CD4-positive, alpha-beta T cell (primary cell): ENCODE measurements at places on chromosomes 4 and X. TPM values are rescaled to one million over a fixed set of nuclear protein-coding genes. Genes with fewer than 3 reads are reported as not detected.

DNA sequence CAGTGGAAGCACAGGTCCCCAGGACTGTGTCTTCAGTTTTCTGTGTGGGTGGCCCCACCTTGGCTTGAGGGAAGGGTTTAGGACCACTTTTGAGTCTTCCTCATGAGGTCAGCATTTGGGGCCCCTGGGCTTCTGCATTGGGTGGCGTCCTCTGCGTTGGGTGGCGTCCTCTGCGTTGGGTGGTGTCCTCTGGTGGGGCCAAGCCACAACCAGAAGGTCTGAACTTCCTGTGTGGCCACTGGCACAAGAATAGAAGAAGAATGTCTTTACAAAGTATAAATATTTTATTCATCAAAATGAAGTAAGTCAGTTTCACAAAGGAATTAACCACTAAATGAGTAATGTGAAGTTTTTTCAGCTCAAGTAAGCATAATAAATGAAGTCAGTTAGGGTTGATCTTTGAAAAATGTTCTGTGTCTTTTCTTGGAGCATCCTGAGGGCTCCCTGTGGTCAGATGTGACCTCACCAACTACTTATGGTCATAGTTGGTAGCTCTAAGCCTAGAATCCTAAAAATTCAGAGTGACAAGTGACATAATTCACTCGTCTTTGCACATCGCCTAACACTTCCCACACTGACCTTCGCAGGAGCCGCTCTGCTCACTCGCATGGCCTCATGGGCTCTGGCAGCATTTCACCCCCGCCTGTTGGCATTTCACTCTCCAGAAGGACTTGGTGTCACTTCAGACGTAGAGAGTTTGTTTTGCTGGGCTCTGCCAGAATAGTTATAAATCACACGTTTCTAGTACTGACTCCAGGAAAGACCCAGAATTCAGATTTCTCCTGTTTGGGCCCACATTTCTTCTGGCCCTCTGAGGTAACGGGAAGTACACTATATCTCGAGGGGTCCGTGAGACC is 39.0 kb upstream of the HGFAC start:
- DNase-seq, result no peak

- no peak for DNase-seq
Observed at GRCh38 chr4:32180086-32180485, 1459.9 kb downstream of the PCDH7 start.

- DNase-seq, result no peak
Observed at GRCh38 chr4:106898621-106899230, 137.4 kb downstream of the DKK2 start.

DNA sequence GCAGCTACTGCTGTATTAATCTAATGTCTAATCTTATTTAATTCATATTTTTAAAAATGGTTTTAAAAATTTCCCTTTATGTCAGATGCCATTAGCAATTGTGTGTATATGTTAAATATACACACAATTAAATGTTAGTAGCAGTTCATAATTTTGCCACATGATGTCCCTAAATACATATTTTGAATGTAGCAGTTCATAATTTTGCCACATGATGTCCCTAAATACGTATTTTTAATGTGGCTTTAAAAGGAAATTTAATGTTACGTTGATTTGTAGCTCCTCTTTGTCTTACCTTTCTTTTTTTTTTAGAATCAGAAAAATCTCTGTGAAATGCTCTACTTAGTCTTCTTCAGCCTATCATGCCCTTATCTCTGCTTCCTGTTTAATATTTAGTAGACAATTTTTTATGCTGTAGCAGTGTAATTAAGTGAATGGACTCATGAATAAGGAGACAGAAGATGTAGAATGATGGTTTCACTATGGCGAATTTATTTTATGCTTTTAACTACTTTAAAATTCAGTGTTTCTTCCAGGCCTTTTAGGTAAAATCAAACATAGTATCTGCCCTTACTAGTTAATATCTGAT is 26.1 kb downstream of the RBM46 start:
- DNase-seq, result no peak

- DNase-seq, result no peak
Observed at GRCh38 chr4:122107680-122108079, 44.5 kb upstream of the BLTP1 start.

GRCh38 chrX:118574666-118575065 is 79.1 kb downstream of the DOCK11 start:
- DNase-seq, result no peak

DNA sequence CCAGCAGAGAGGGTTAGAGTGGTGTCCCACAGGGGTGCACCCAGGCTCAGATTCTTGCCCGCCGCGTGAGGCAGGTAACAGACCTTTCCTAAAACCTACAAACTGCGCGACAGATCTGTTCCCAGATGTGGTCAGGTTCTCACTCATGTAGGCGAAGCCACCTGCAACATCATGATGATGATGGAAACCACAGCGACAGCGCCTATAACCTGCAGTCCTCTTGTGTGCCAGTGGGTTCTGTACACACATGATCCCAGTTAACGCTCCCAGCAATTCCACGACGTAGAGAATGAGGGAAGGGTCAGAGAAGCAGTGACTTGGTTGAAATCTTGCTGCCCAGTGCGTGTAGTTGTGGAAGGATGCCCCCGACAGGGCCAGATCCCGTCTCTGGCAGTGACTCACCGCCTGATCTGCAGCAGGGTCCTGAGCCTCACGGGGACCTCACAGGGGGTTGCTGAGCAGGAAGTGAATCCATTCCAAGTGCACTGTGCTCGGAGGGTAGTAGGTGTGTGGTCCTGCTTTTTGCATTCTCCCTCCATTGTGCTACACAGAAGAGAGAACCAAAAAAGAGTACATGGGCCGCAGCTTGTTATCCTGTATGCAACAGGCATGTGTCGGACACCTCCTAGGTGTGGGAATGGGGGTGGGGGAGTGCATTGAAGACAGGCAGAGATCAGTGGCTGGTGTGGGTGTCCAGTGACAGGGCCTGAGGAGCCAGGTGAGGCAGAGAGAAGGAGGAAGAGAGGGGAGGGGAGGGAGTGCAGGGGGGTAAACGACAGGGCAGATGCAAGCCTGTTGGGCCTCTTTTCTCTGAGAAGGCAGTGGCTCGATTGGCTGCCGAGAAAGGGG is 66.6 kb downstream of the MTMR1 start:
- DNase-seq, result no peak

DNA sequence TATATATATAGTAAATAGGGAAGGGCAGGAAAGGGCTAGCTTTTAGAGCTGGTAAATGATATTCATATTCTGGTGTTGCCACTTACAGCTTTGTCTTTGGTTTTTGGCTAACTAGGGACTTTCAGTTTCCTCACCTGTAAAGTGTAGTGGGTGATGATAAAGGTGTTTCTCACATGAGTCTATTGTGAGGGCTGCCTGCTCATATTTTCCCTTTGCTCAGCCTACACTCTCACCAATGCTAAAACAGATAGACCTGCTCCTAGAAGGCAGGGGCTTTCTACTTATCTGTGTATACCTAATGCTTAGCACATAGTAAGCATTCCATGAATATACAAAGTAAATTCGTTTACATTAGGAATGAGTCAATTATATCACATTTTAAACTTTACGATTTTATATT is 137.2 kb upstream of the HS3ST1 start:
- no peak for DNase-seq

- no peak for DNase-seq
Observed at GRCh38 chr4:103482893-103483292, 236.9 kb downstream of the TACR3 start.

DNA sequence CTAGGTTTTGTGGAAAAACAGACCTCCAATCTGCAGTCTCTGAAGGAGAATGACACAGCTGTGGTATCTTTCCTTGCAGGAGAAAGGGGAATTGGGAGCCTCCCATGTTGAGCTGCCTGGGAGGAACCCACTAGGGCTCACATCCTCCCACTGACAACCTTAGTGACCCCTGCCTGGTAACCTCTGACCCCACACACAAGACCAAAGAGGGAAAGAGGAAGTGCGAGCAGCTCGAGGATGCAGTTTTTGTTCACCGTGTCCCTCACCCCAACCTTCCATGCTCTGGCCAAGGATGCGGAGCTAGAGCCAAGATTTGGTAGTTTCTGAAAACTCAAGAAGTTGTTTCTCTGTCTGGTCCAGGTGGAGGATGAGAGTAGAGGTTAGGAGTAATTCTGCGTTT is 5.4 kb upstream of the ZXDA start:
- no peak for DNase-seq

GRCh38 chr4:134560728-134561127 is 359.1 kb upstream of the PABPC4L start:
- DNase-seq, result no peak

DNA sequence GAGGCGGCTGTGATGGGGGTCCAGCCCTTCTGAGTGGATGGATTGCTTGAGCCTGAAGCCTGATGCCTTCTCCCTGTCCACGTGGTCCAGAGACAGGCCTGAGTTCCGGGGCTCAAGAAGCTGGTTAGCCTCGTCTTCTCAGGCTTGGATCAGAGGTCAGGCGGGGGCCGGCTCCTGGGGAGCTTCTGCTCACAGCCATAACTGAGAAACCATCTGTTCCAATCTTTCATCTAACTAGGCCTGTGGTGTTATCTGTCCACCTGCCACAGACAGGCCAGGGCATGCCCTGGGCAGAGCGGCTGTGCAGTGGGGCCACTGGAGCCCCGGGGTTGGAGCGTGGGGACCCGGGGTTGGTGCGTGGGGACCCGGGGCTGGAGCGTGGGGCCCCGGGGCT is 63.1 kb downstream of the SORCS2 start:
- DNase-seq, result no peak

DNA sequence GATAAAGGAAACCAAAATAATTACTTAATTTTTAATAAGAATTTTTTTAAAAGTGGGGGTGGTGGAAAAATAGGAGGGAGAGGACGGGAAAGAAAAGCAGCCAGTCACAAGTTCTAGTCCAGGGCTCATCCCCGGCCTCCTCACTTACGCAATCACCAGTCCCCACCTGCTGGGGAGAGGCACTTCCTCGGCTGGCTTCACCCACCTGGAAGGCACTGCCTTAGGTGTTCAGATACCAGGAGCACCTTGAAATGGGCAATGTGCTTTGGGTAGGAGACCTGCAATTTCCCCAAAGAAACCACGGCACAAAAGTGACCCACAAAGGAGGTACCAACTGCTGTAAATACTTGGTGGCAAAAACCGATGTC is 23.8 kb downstream of the AFAP1 start:
- DNase-seq, result no peak

GRCh38 chr4:175658661-175659060 is 153.4 kb downstream of the GPM6A start:
- no peak for DNase-seq

DNA sequence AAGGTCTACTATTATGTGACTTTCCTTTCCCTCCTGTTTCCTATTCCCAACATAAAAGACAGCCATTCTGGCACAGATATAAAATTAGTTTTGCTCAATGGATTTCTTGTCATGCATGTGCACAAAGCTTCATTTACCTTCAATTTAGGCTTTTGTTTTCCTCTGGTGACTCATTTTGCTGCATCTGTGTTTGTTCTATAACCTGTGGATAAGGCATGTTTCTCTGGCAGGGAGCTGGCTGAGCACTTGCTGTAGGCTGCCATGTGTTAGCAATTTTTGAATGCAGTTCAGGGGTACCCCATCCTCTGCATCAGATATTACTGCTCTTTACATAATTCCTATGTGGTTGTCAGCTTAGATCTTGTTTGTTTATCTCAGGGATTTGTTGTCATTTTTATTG is 202.8 kb upstream of the GRID2 start:
- DNase-seq, result no peak

- no peak for DNase-seq
Observed at GRCh38 chr4:2825740-2826139, 17.9 kb upstream of the ADD1 start.

GRCh38 chr4:57099363-57099762 is 10.8 kb downstream of the IGFBP7 start:
- DNase-seq, result no peak

DNA sequence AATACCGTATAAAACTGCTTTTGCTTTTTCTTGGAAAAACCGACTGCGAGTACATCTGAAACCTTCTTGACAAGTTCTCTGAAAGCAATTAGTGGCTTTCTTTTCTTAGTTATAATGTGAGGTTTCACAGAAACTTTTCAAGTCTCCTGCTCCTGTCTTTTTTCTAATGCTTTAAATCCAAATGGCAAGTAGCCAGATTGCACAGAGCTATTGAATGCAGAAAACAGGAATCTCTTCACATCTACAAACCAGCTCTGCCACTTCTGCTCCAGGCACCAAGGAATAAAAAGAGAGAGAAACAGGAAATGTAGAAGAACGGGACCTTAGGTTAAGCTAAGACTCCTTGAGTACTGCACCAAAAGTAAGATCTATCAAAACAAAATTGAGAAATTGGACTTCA is 267.3 kb upstream of the TET2 start:
- no peak for DNase-seq

DNA sequence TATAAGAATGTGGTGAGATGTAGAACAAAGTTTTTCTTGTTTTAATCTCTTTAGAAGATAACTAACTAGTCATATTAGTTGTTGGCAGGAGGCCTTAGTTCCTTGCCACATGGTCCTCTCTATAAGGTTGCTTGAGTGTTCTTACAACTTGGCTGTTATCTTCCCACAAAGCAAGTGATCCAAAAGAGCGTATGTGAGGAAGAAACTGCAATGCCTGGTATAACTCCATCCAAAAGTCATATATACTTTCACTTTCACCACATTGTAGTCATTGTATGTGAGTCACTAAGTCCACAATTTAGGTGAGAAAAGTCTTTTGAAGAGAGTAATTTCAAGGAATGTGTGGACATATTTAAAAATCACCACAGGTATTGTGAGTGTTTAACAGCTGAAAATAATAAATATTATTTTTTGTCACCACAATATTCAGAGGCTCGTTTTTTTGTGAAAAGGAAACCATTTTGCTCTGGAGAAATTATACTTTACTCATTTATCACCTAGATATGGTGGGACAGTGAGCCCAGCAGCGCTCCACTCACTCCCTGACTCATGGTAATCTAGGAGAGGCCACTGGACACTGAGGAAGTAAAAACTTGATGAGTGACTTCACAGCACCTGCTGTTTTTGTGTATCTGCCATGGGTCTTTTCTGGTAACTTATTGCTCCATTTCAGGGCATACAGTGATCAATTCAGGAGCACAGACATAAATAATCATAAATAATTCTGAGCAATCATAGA is 369.4 kb upstream of the NDST3 start:
- DNase-seq, result no peak

DNA sequence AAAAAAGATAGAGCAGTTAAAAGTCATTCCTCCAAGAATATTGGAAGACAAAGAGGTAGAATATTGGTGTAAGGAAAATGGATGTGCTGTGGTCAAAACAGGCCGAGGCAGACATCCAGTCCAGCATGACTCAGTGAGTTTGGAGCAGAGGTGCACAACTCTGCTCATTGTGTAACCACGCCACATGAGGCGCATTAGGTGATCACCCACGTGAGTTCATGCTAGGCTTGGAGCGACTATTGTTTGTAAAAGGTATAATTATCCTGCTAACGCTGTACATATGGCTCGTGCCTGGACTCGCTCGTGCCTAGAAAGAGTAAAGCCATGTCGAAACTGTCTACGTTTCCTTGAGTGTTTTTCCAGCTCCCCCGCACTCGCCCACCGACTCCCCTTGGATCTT is 23.9 kb downstream of the C4orf54 start:
- no peak for DNase-seq

Gene AMBN
- not detected for total RNA-seq

Gene L1CAM
- total RNA-seq, result 0.89 TPM

Gene CSAG1
- total RNA-seq, result not detected

Gene GABRQ
- total RNA-seq, result not detected

Gene LNX1
- total RNA-seq, result not detected

Gene FRG2
- total RNA-seq, result not detected

Gene TAB3
- total RNA-seq, result 24.7 TPM

Gene ANXA3
- total RNA-seq, result not detected

Gene NUDT11
- total RNA-seq, result 0.47 TPM

Gene TECRL
- total RNA-seq, result not detected

Gene RIPPLY1
- not detected for total RNA-seq

Gene GNRHR
- total RNA-seq, result not detected

Gene EDA
- 2.4 TPM for total RNA-seq
